ENCODE measurements at places on chromosomes 16 and 17.

DNA sequence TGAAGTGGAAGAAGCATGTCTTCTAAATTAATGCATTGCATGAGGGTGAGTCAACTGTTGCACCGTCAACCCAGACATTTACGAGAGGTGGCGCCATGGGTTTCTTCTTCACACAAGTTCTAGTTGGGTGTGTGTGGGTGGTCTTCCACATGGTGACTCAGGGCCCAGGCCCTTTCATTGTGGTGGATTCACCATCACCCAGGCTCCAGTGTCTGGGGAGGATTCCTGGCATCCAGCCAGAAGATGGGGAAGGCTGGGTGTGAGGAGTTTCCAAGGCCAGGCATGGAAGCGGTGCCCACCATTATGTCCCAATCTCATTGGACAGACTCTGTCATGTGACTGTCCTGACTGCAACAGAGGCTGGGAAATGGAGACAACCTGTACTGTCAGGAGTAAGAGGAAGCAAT lies 21.4 kb upstream of the JPH3 start:
- DNase-seq = no peak

GRCh38 chr16:77677129-77677528 lies 45.2 kb upstream of the NUDT7 start:
- no peak for DNase-seq

GRCh38 chr17:31492206-31492605 lies 100.7 kb downstream of the RAB11FIP4 start:
- DNase-seq = no peak

DNA sequence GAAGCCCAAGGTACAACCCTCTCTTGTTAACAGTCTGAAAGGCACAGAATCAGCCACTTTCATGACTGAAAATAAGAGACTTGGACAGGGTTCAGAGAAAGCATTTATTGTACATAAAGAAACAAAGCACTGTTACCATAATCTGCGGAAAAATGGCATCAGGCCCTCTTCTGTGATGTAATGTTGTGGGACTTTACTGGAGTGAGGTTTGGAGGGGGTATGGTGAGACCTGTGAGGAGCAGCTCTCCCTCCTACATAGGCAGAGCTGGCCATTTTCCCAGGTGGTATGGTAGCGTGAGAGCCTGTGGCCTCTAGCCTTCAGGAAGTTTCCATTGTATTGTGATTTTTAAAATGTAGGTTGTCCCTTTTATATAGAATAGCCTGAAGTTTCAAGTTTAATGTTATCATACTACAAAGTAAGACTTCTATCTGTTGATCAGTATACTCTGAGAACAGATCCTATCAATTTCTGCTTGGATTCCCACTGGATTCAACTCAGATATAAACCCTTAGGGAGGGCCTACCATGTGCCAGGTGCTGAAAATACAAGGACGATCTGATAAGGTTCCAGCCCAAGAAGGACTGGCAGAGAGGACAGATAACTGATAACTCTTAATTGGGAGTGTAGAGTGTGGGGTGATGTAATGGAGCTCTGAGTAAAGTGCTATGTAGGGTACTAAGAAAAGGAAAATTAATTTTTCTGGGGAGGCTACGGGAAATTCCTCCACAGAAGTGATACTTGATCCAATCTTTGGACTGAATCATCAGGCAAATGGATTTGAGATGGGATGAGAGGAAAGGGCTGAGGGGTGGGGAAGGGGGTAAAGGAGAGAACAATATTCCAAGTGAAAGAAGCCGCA lies 4.1 kb upstream of the YPEL2 start:
- no peak for DNase-seq

- no peak for DNase-seq
Observed at GRCh38 chr16:86669937-86670749, 91.8 kb downstream of the FOXL1 start.

Data from RPMI8226 (cell line).